ENCODE measurements at places on chromosomes 11 and 22.

DNA sequence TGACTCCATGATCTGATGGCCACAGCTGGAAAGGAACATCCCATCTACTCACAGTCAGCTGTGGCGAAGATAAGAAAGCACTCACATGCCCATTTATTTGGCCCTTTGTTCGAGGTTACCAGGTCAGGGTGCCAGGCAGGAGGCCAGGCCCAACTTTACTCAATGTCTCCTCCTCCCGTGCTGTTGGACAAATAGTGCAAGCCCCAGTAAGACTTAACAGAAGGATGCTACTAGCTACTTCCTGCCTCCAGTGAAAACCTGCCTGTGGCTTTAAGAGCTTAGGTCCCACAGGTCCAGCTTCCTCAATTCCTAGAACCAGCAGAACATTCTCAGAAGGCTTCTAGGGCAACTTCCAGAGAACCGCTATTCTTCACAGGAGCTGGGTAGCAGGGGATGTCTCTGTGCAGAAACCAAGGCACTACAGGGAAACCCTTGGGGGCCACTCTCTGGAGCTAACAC lies 12.9 kb upstream of the CRY2 start:
- no peak for DNase-seq

GRCh38 chr22:39900306-39901227 lies at the start of gene GRAP2:
TSS of gene GRAP2 (plus strand) at chr22:39901084. CDS start at chr22:39947107, 46,023 bp downstream.
- DNase-seq, result peak; percentile 66

DNA sequence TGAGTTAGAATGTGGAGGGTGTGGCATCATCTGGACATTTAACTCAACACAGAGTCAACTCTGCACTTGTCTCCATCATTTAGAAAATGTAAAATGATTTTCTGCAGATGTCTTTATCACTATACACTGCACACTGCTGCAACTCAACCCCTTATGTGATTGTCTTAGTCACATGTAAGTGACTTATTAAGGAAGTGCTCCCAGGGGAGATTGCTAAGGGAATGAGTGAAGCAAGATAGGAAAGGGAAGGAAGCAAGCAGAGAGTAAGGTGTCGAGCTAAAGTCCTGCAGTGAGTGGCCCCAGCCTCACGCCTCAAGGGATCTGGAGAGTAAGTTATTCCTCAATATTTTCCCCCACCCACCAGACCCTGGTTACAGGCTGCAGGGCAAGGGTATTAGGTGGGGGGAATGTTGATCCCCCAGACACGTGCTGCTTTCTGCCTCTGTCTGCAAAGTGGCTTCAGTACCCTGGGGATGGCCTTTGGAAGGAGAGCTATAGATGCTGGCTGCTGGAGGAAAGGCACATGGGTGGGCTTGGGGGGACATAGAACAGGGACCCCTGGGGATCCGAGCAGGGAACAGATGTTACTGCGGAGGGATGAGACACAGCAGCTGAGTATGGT lies 7.2 kb upstream of the CBX6 start:
- no peak for DNase-seq

GRCh38 chr11:77512092-77512491 lies 38.2 kb upstream of the PAK1 start:
- DNase-seq, result no peak

- DNase-seq, result no peak
Measured at GRCh38 chr11:11038352-11038751, 180.5 kb upstream of the ZBED5 start.

DNA sequence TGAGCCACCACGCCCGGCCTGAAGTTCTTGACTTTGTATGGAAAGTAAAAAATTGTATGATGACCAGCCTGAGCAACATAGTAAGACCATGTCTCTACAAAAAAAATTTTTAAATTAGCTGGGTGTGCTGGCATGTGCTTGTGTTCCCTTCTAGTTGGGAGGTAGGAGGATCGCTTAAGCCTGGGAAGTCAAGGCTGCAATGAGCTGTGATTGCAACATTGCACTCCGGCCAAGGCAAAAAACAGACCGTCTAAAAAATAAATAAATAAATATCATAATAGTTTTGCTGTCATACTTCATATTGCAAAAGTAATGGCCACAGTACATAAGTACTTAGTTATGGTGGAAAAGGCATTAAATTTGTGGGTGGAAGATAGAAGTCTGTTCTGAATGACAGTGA lies 3.4 kb downstream of the AGBL2 start:
- DNase-seq, result no peak

- no peak for DNase-seq
Measured at GRCh38 chr22:47781024-47781423, 1018.6 kb downstream of the TBC1D22A start.

GRCh38 chr11:68335683-68336082 lies 23.3 kb downstream of the LRP5 start:
- DNase-seq, result no peak

DNA sequence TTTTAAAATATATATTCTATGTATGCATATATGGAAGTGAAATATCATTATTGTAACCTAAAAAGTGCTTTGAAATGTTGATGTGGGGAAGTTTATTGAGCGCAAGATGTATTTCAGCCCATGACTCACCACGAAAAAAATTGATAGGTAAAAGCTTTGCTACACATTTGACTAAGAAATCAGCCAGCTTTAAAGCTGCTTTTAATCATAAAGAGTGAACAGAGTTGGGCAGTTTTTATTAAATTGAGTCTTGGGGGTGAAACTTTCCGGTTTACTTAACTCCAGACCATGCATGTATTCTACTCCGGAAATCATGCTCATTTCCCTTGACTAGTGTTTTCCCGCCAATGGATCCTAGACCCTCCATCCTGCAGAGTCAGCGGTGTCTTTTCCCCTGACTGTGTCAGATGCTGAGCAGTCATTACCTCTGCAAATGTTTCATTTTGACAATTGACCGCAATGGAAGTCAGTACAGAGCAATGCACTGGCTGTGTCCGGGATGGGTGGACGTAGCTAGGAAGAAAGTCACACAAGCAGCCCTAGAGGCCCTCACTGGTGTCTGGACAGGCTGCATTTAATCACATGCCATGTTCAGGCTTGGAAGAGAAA lies 47.2 kb upstream of the MPEG1 start:
- no peak for DNase-seq

GRCh38 chr11:65127473-65128181 lies 5.5 kb downstream of the MRPL49 start:
- DNase-seq, result no peak

GRCh38 chr22:36352803-36353507 lies 34.8 kb downstream of the MYH9 start:
- peak; percentile 68 for DNase-seq

GRCh38 chr11:64333556-64333955 lies 6.4 kb upstream of the CCDC88B start:
- no peak for DNase-seq

- no peak for DNase-seq
Measured at GRCh38 chr11:62573006-62573591, 592 bp downstream of the EEF1G start.

GRCh38 chr22:38843201-38843656 lies 599 bp downstream of the NPTXR start:
- DNase-seq, result peak; percentile 64

GRCh38 chr22:40270031-40270430 lies 76.3 kb upstream of the ADSL start:
- no peak for DNase-seq

GRCh38 chr22:48579928-48580309 lies 1247.8 kb downstream of the BRD1 start:
- DNase-seq, result no peak

- no peak for DNase-seq
Measured at GRCh38 chr11:77589181-77589520, 602 bp upstream of the AQP11 start.

All from stimulated activated CD8-positive, alpha-beta memory T cell treated with anti-CD3 and anti-CD28 coated beads, Interleukin-4, amount 100 ng/mL, for 48 hours (primary cell).